Ovary (tissue), 10 donors: ENCODE measurements at places on chromosomes 13 and 19. TPM values are rescaled to one million over a fixed set of nuclear protein-coding genes. Genes with fewer than 3 reads are reported as not detected.
A peak's percentile ranks its signal among the peaks of the same experiment; 100 is the strongest.

The ZNF296 gene
- polyA plus RNA-seq = 0.29 TPM

The NLRP7 gene
- 0.10 TPM for polyA plus RNA-seq

The ERCC2 gene
- polyA plus RNA-seq = 13.3 TPM

The FEM1A gene
- polyA plus RNA-seq = 3.6 TPM

The STAP2 gene
- 18.8 TPM for polyA plus RNA-seq

The C1QTNF9 gene
- polyA plus RNA-seq = 1.6 TPM

- DNase-seq = no peak
Observed at GRCh38 chr13:88937384-88937783, 1266.2 kb downstream of the SLITRK5 start.

GRCh38 chr13:78022164-78022877 lies 103.7 kb upstream of the EDNRB start:
- DNase-seq = no peak

- DNase-seq = no peak
Observed at GRCh38 chr19:21022996-21023395, 2.5 kb downstream of the ZNF430 start.

- peak; percentile 27 for DNase-seq
Observed at GRCh38 chr13:112733661-112734379, 44.0 kb downstream of the ATP11A start.

DNA sequence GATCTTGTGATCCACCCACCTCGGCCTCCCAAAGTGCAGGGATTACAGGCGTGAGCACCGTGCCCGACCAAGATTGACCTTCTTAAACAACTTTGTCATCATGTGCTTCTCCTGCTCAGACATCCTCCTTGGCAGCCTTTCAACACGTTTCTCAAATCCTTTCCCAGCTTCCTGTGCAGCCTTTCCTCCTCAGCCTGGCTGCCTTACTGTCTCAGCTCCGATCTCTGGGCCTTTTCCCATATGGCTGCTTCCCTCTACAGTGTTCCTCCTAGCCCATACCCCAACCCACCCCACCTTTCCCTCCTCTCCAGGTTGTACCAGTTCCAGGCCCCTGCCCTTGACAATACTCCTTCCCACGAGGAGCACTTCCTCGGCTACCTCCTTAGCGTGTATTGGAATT lies 7.2 kb downstream of the PHF11 start:
- DNase-seq = no peak

- no peak for DNase-seq
Observed at GRCh38 chr13:78033509-78033908, 114.9 kb upstream of the EDNRB start.

- DNase-seq = no peak
Observed at GRCh38 chr13:45391926-45392325, 26.2 kb downstream of the SLC25A30 start.
